Stimulated activated CD4-positive, alpha-beta T cell treated with anti-CD3 and anti-CD28 coated beads, Interleukin-12 subunit alpha, Interleukin-12 subunit beta, amount 100 ng/mL, for 4 hours (primary cell): ENCODE measurements at places on chromosomes 6 and 20.
A peak's percentile ranks its signal among the peaks of the same experiment; 100 is the strongest.

- DNase-seq: no peak
Measured at GRCh38 chr6:4732691-4733315, 43.4 kb upstream of the CDYL start.

DNA sequence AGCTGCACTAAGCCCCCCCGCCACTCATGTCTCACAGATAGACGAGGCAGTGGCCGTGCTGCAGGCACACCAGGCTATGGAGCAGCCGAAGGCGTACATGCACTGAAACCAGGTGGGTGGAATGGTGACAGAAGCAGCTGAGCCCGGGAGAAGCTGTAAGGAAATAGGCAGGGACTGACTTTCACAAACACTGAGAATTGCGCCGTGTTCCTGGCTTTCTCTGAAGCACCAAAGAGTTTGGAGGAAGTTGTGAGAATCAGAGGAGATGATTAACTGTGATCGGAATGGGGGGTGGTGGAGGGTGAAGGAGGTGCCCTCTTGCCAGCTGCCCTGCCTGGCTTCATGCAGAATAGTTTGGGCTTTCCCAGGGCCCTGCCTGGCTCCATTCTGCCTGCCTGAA is 21.6 kb downstream of the TOMM34 start:
- no peak for DNase-seq

DNA sequence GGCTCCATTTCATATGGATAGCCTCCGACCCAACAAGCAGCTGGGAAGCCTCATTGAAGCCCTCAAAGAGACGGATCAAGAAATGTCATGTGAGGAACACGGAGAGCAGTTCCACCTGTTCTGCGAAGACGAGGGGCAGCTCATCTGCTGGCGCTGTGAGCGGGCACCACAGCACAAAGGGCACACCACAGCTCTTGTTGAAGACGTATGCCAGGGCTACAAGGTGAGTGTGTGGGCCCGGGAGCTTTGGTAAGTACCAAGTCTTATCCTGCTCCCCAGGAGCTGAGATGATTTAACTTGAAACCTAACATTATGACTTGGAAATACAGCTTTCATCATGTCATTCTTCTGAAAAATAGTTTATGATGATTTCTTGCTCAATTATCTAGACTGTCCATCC is 4.1 kb downstream of the TRIM38 start:
- DNase-seq: no peak

- no peak for DNase-seq
Measured at GRCh38 chr6:162313922-162314660, 413.5 kb downstream of the PRKN start.

- DNase-seq: no peak
Measured at GRCh38 chr6:166058064-166058739, 109.4 kb downstream of the TBXT start.

DNA sequence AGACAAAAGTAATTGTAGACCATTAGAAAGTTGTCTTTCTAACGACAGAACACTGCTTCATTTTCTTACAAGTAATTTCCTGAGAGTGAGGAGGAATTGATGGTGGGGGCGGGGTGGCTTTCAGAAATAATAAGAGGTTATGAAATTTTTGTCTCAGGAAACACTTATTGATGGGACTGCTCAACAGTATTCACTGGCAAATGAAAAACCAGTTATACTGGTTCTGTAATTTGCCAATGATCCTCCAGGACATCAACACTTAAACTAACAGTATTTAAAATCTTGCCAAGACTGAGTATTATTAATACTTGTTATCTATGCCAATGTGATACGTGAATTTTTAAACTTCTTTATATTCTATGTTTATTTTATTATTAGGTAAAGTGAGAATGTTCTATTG is 41.8 kb upstream of the FUT9 start:
- DNase-seq: no peak

DNA sequence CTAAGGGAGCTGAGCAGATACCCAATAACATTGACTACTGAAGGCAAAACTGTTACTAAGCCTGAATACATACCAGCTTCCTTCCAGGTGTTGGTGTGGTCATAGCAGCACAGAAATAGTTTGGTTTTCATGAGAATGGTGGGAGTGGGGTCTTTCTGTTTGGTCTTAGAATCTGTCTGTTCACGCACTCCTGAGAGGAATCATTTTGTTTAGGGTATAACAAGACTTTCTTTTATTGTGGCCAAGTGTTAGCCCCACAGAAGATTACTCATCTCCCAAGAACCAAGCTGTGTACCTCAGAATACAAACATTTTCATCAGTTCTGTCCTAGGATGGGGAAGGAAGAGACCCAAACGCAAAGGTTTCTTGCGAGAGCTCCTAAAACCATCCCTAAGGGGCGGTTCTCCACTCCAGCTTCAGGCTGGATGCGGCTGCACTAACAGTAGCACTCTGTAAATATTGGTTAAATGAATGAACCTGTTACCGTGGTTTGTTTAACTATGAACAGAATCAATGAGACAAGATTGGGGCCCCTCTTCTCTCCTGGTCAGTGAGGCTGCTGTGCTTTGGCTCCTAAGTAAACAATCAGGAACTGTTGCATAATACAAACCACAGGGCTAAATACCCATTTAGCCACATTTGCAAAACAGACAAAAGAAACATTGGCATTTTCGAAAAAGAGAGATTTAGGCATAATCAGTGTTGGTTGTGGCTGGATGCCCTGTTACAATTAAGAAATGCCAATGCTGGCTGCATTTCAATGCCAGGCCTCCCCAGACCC is 44.9 kb downstream of the SNAP25 start:
- no peak for DNase-seq

DNA sequence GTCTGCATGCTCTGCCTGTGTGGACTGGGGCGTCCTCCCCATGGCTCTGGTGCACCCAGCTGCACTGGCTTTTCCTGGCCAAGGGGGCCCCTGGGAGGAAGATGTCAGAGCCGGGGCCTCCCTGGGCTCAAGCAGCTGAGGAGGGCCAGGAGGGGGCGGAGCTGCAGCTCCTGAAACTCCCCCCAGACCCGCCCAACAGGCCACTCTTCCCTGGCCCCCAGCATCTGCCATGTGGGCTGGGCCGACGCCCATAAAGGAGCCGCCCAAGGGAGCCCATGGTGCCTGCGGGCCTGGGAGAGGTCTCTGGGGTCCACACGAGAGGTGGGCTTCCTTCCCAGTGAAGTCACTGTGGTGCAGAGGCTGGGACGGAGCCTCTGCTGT is 4.0 kb downstream of the RBBP8NL start:
- no peak for DNase-seq

GRCh38 chr20:12963416-12963815 is 45.4 kb upstream of the SPTLC3 start:
- no peak for DNase-seq

DNA sequence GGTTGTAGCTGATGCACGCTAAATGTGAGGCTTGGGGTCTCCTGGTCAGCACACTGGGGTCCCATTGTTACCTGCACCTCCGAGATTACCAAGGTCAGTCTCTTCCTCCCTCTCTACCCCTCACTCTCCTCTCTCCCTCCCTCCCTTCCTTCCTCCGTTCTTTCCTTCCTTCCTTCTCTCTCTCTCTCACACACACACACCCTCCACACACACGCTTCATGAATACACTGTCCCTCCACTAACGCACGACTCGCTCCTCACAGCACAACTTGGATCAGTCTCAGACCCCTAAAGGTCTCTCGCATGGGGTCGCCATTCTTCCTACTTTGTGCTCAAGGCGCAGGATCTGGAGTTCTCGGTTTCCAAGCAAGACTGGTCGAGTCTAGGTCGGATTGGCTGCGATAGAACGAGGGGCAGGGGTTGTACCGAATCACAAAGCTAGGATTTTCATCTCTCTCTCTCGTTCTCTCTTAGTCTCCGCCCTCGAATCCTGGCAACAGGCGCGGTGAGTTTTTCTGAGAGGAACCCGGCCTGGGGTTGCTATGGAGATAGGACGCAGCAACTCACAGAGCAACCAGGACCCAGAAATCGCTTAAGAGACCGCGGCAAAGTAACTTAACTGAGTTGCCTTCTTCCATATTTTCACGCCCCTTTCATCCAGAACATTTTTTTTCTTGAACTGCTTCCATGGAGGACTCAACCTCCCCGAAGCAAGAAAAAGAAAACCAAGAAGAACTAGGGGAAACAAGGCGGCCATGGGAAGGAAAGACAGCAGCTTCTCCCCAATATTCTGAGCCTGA is at the start of gene RSPH4A:
Gene RSPH4A (plus strand): TSS at position 543 of the 800 bp plus-strand sequence. CDS start 145 bp downstream, at position 688.
- DNase-seq: peak; percentile 42

GRCh38 chr6:13846841-13847240 is 32.5 kb upstream of the MCUR1 start:
- no peak for DNase-seq

DNA sequence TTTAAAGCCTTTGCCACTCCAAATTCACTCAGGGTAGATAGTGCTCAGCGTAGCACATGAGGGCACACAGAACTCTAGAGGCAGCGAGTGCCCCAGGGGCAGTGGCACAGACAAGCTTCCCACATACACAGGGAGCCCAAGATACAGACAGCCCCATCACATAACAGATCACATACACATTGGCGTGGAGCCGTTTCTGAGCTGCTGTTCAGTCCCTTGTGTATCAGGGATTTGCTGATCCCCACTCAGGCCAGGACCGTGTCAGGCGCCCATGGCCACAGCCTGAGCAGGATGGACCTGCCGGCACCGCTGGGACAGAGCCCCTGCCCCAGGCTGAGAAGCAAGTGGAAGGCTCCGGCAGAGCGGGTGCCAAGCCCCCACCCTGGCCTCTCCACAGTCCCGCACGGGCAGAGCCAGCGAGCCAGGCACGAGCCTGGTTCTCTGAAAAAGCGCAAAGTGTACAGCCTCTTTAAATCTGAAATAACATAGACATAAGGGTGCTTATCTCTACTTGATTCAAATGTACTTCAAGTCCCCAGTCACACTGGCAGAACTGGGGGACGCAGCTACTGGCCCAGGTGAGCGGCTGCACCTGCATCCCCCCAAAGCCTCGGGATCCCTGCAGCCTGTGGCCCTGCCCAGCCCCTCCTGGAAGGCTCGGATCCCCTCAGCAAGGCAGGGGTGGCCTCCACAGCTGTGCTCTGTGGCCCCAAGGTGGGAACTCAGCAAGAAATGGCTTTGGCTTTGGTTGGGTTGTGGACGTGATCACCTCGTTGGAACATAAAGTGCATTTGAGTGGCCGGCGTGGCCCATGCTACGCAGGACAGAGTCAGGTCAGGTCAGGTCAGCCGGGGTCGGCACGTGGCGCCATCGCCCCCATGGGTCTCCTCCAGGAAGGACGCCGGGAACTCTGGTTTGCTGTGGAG is 231.3 kb downstream of the ERMARD start:
- no peak for DNase-seq

DNA sequence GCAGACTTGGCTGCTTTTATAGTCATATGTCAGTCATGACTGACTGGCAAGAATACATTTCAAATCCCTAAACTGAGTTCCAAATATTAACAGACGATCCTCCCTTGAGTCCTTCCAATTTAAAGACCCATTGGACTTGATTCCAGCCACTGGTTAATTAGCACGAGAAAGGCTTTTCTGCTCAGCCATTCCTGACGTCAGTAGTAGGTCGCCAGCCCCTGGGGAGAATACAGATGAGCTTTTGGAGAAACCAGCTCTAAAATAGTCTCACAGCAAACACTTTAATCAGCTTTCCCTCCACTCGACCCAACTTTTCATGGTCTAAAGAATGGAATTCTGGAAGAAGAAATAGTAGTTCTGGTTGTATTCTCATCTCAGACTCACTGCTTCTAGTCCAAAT is 91.6 kb downstream of the SLC22A3 start:
- no peak for DNase-seq

DNA sequence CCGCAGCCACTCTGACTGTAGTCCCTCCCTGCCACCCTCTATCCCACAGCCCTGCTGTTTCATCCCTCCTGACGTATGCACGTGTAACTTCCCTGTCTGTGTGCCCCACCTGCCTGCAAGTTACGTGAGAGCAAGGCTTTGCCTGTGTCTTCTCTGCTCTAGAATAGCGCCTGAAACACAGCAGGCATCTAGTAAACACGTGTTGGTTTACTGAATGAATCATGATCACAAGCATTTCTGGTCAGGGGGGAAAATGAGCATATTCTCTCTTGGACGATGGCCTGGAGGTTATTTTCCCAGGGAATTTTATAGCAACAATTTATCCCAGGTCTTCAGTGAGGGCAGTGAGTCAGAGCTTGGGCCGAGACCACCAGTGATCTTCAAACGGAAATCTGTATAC is 38.3 kb downstream of the PSMG4 start:
- no peak for DNase-seq

DNA sequence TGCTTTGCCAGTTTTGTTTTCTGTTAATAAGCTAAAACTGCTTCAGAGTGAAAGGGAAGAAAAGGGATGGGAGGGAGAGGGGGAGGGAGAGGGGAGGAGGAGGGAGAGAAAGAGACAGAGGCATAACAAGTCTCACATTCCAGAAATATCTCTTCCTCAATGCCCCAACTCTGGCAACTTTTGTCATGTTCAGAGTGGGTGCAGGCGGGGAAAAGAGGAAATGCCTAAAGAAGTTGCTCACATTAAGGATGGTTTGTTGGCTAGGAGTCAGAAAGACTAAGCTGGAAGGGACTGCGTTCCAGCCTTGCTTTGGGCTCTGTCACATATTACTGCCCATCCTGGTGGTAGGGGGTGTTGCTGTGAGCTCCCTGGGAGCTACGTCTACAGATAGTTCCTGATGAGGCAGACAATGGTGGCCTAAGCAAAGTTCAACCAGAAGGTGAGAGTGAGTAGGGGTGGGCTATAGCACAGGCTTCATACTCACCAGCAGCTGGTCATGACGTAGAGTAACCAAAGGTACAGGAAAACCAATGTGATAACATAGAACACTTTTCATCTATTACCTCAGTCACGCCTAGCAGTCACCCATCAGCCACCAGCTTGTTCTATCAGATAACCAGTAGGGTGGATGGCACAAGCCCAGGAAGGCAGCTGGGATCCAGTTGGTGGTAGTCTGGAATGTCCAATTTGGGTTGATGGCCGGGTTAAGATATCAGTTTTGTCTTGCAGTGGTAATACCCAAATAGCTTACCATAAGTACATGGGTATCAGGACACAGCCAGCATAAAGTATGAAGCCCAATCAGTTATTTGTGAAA is 2.1 kb downstream of the TSPYL4 start:
- DNase-seq: no peak

- no peak for DNase-seq
Measured at GRCh38 chr6:44088827-44089590, 38.2 kb downstream of the MRPL14 start.

DNA sequence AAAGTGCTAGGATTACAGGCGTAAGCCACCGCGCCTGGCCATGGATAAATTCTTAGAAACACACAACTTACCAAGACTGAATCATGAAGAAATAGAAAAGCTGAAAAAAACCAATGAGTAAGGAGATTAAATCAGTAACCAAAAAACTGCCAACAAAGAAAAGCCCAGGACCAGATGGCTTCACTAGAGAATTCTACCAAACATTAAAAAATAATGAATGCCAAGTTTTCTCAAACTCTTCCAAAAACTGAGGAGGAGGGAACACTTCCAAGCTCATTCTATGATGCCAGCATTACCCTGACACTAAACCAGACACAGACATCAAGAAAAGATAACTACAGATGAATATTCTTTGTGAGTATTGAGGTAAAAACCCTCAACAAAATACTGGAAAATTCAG is 44.3 kb downstream of the USP49 start:
- no peak for DNase-seq

DNA sequence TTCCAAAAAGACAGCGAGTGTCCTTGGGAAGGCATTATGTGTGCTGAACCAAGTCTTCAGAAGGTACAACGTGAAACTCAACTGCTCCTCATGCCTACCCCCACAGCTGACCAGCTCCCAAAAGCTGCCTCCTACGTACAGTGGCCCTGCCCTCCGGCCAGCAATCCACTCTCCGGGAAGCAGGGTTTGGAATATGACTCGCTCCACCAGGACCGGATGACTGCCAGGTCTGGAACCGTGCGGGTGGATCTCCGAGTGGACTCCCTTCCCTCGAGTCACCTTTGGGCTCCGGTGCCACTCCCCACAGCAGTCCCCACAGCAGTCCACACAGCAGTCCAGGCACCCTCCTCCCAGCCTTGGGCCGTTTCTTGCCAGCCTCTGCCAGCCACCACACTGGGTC is 4.3 kb downstream of the ZBTB46 start:
- no peak for DNase-seq
